Activated T-helper 1 cell treated with anti-CD3 and anti-CD28 coated beads, Interleukin-2, amount 50 U/mL, for 16 hours (primary cell): ENCODE measurements at places on chromosomes 11 and 22.
A peak's percentile ranks its signal among the peaks of the same experiment; 100 is the strongest.

DNA sequence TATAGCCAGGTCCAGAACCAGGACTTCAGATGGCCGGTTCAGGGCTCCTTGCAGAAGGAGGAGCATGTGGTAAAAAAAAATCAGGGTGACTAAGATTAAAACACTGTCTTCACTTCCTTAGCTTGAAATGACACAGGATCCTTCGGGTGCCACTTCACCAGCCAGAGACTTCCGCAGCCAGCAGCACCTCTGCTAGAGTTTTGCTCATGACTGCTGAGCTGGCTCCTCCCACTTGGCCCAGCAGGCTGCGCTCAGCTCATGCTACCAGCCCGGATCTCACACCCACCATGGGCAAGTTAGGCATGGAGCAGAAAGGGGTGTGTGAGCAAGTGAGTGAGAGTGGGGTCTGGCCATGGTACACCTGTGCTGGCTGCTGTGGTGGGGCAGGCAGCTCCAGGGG, 6.6 kb upstream of the MS4A18 start:
- DNase-seq: no peak

DNA sequence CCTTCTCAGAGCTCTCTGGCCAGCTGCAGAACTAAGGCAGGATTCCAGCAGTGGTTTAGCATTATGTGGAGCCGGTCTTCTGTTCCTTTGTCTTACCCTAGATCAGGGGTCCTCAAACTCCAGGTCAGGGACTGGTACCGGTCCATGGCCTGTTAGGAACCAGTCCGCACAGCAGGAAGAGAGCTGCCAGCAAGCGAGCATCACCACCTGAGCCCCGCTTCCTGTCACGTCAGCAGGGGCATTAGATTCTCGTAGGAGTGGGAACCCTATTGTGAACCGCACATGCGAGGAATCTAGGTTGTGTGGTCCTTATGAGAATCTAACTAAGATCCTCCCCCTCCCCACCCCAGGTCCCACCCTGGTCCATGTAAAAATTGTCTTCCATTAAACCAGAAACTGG, 1.6 kb downstream of the OR10G7 start:
- DNase-seq: no peak

DNA sequence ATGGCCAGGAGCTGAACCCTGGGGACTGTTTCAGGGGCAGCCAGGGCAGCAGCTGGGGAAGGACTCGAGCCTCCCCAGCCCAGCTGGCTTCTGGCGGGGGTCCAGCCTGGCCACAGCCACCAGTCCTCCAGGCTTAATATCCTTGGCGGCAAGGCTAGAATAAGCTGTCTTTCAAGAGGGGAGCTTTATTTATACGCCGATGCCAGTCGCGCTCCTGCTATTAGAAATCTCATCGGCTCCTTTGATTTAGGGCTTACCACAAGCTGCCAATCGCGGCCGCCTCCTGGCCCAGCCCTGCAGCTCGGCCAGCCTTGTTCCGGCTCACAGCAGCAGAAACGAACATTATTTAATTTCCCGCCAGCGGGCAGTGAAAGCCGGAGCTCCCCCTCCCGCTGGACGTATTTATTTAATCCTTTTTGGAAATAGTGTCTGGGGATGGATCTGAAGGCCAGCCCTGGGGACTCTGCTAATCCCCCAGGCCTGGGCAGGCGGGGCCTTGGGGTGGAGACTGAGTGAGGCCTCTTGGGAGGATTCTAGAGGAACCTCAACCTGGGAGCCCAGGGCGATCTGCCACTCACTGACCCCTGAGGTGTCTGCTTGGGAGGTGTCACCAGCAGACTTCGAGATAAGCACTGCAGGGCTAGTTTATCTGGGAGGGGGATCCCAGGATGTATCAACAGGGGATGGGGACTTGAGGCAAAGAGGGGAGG, 363.1 kb downstream of the MN1 start:
- no peak for DNase-seq

GRCh38 chr11:120807414-120808150, 216.3 kb upstream of the TBCEL start:
- DNase-seq: no peak

DNA sequence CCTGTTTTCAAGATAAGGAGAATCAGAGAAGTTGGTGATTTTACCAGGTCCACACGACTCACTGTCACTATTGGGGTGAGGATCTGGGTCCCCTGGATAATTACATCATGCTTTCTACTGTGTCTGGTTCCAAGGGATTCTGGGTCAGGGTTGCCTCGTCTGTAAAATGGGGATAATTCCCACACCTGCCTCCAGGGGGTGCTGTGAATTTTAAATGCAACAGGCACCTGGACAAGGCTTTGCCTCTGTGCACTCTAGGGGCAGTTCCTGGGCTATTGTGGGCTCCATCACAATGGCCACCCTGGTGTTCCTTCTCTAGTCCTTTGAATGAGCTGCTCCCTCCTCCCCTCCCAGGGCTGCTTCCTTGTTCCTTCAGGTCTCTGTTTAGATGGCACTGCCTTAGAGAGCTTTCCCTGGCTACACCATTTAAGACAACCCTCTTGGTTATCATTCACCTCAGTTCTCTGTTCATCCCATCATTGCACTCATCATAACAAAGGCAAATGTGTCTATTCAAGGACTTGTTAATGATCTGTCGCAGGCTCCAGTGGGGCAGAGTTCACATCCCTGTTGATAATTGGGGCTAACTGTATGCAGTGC, 178.6 kb downstream of the MIAT start:
- DNase-seq: peak; percentile 2

GRCh38 chr11:25650319-25650718, 681.6 kb upstream of the ANO3 start:
- no peak for DNase-seq

DNA sequence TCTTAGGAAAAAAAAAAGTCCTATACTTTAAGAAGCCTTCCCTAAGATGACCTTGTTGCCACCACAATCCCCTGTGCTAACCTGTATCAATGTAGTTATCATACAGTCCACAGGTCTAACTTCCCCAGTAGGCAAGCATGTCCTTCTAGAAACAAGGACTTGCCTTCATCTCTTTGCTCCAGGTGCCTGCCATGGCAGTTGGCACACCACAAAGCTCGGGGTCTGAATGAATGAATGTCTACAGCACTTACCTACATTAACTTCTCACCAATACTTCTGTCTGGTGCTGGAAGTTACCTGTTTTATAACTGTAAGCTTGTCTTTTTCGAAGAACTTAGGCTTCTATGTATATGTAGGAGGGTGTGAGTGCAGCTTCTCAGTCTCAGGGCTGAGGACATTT, 23.4 kb downstream of the CLPB start:
- no peak for DNase-seq

- DNase-seq: no peak
Observed at GRCh38 chr11:30800904-30801303, 214.8 kb upstream of the MPPED2 start.

DNA sequence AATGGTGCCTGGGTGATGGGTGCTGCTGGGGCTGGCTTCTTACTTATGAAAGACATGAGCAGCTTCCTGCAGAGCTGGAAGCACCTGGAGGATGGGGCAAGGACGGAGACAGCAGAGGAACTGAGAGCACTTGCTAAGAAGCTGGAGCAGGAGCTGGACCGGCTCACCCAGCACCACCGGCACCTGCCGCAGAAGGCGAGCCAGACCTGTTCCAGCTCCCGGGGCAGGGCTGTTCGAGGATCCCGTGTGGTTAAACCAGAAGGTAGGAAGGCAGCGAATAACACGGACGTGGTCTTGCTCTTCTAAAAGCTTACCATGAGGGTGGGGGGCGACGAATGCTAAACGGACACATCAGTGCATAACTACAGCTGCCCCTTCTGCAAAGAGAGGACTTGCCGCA, 9.3 kb downstream of the APOL5 start:
- no peak for DNase-seq

DNA sequence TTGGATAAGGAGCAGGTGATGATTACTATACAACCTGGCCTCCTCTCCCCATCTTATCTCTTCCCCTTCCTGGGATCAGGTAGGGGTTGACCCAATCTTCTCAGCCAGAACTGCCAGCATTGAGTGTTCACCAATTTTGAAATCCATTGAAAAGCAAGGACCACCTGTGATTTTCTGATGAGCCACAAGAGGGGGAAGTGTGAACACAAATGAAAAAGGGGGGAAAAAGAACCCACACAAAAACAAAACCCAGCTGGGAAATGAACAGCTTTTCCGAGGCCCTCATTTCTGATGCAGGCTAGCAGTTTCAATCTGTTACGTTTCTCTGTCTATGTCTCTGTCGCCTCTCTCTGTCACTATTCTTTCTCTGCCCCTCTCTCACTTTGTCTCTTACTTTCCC, 161.9 kb downstream of the INSC start:
- DNase-seq: no peak

GRCh38 chr11:65113361-65113756, 1.7 kb downstream of the TM7SF2 start:
- DNase-seq: no peak

- DNase-seq: no peak
Observed at GRCh38 chr11:60825118-60825517, 16.8 kb upstream of the CCDC86 start.

DNA sequence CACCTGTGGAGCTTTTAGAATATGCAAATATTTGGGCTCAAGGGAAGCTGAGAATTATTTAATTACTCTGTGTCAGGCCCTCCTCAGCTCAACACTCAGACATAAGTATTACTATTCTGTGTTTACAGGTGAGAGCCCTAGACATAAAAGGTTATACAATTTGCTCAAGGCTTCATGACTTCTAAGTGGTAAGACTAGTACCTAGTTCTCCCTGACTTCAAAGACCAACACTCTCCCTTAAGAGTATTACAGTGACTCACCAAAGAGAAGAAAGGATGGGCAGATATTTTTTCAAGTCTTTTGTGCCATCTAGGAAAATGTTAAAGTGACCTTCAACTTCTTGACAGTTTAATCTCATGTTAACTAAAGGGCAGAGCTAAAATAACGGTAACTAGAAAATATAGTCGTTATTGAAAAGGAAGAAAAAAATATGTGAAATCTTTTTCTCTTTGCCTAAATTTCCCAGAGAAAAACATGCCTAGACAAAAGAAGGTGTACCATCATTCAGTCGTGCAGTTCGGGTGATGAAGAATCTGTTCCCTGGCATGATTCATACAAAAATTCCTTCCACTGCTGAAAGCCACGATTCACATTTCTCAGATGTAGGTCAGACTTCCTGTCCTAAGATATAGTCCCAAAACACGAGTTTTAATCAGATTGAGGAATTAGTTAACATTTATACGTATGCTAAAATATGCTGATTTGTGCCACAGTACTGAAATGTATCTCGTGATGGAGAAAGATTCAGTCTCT, 849.1 kb upstream of the API5 start:
- no peak for DNase-seq

DNA sequence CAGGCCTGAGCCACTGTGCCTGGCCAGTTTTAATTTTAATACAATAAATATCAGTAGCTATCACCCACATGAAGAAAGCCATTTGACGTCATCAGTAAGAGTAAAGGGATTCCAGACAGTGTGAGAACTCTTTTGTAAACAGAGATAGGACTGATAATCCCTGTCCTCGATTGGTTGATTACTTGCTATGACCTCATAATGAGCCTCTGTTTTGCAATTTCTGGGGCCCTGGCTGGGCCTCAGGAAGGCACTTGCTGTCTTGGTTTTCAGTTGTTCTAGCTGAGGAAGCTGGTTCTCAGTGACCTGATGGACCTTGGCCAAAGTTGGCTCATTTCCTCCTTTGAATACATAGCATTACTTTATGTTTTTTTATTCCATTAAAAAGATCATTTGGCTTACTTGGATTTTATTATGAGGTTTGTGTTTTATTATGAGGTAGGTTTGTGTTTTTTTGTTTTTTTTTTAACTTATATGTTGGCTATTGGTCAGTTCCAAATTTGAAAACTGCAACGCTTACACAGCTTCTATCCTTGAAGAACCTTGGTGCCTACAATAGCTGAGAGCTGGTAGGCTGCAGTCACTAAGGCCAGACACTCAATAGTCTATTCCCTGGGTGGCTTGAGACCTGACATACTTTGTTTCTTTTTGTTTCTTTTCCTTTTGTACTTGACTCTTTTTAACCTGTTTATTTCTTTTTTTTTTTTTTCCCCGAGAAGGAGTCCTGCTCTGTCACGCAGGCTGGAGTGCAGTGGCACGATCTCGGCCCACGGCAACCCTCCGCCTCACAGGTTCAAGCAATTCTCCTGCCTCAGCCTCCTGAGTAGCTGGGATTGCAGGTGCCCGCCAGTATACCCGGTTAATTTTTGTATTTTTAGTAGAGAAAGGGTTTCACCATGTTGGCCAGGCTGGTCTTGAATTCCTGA, 20.0 kb downstream of the MARK2 start:
- no peak for DNase-seq

DNA sequence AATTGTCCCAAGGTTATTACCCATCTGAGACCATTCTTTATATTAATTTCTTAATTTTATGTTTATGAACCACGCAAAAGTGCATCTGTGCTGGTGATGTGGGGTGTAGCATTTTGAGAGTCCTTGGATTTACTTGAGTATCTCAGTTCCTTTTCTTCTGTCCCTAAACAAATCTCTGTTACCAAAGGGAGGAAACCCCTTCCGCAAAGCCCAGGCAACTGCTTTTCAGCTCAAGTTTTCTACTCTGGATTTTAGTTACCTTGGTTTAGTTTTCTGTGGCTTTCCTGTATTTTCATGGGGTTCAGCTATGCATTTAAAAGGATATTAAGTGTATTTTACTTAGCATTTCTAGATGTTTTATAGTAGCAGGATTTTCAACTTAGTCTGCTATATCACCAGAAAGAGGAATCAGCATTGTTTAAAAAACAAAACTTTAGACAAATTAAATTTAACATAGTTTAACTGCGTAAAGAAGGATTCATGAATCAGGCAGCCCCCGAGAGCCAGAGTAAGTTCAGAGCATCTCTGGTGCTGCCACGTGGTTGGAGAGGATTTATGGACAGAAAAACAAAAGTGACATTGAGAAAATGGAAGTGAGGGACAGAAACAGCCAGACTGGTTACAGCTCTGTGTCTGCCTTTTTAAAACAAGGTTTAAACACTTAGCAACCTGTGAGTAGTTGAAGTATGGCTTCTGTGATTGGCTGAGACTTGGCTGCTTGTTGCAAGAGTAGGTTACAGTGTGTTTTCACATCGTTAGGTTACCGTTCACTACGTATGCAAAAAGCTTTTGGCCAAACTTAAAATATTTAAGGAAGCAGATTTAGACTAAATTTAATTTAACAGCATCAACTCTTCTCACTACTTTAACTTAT, 9.6 kb downstream of the ADM start:
- DNase-seq: no peak

GRCh38 chr11:62540804-62541701, 5.6 kb downstream of the AHNAK start:
- DNase-seq: no peak

- DNase-seq: no peak
Observed at GRCh38 chr11:130531061-130531460, 82.6 kb downstream of the ADAMTS15 start.

- DNase-seq: no peak
Observed at GRCh38 chr22:50599816-50600455, 657 bp upstream of the MAPK8IP2 start.

GRCh38 chr11:60813324-60813723, 28.2 kb downstream of the MS4A10 start:
- no peak for DNase-seq

DNA sequence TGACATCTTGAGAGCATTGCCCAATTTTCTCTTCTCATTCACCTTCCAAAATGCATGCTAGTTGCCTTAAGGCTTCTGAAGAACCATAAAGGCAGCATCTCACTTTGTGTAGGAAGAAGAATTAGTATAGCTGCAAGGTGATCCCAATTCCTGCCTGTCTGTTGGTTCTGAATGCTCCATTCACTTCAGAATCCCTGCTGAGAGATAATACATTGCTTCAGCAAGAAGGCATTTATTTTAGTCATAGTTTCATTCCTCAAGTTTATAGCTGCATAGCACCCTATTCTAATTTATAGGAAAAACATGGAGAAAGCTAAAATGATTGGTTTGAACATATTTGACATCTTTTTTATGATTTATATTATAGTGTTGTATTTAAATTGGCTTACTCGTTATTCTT, 181.3 kb downstream of the METTL15 start:
- DNase-seq: no peak
